ENCODE measurements at places on chromosomes 3 and 15. TPM values are rescaled to one million over a fixed set of nuclear protein-coding genes. Genes with fewer than 3 reads are reported as not detected.

The STRIT1 gene
- not detected for total RNA-seq

The SELENOK gene
- total RNA-seq: 31.3 TPM

The CNTN3 gene
- total RNA-seq: 3.5 TPM

The BCHE gene
- total RNA-seq: 0.08 TPM

The MSL2 gene
- total RNA-seq: 7.3 TPM

The GXYLT2 gene
- total RNA-seq: 49.7 TPM

The CD47 gene
- total RNA-seq: 119 TPM

The FAM174B gene
- total RNA-seq: 4.0 TPM

The RTP3 gene
- not detected for total RNA-seq

The WDR49 gene
- 0.08 TPM for total RNA-seq

The TTC23 gene
- 26.8 TPM for total RNA-seq

The GOLGA6L6 gene
- not detected for total RNA-seq

The CCDC191 gene
- 1.4 TPM for total RNA-seq

The IL12A gene
- 0.15 TPM for total RNA-seq
